ENCODE measurements at places on chromosomes 2 and 18.
A peak's percentile ranks its signal among the peaks of the same experiment; 100 is the strongest.

DNA sequence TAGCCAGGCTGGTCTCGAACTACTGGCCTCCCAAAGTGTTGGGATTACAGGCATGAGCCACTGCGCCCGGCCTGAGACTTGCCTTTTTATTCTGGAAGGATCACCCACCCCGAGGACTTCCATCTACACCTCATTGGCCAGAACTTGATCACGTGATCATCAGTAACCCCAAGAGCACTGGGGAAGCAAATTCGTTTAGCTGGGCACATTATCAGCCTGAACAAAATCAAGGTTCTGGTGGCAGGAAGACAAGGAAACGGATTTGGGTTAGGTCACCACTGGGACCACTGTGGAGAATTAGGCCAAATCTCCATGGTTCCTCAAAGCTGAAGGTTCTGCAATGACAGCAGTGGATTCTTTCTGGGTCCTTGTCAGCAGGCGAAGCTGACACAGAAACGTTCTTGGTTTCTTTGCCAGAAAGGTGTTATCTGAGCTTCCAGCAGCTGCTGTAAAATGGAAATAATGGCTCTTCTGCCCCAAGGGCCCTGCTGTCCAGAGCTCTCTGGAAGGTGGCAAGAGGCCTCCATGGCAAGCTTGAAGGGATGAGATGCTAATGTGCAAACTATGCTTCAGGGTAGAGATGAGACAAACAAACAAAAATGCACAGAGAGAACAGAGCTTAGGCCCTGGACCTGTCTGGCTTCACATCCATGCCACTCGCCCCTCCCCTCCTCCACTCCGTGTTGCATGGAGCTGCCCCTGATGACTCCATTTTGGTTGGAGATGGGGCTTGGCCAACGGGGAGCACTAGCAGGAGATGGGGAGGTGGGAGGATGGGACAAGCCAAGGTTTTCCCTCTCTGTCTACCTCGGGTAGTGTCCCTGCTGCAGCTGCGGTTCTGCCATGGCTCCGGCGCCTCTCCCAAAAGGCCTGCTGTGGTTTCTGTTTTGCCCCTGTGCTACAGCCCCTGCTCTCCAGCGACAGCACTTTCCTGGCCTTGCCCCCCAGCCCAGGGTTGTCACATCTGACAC lies 28.4 kb downstream of the TMEM177 start:
- no peak for DNase-seq

DNA sequence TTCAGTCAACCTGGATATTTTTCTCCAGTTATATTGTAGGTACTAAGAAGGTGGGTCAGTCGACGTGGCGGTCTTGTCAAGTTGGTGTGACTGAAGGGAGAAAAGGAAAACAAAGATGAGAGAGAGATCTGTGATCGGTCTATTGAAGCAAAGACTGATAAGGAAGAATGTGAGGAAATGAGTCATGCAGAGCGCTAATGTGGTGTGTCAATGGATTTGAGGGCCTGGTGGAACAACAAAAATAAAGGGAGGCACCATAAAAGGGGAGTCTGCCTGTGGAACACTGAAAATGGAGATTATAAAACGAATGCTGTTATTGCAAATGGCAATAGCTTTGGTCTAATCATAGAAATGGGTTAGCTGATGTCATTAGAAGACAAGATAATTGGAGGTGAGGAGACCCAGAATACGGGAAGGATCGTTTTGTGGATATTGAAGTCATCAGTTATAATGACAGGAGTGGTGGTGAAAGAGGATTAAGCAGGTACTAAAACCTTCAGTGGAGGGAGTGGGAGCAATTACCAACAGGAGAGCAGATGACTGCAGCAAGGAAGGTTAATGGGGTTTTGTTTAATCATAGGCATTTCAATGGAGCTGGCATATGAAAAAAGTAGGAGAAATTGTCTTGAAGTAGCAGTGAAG lies 599.1 kb upstream of the FSHR start:
- no peak for DNase-seq

DNA sequence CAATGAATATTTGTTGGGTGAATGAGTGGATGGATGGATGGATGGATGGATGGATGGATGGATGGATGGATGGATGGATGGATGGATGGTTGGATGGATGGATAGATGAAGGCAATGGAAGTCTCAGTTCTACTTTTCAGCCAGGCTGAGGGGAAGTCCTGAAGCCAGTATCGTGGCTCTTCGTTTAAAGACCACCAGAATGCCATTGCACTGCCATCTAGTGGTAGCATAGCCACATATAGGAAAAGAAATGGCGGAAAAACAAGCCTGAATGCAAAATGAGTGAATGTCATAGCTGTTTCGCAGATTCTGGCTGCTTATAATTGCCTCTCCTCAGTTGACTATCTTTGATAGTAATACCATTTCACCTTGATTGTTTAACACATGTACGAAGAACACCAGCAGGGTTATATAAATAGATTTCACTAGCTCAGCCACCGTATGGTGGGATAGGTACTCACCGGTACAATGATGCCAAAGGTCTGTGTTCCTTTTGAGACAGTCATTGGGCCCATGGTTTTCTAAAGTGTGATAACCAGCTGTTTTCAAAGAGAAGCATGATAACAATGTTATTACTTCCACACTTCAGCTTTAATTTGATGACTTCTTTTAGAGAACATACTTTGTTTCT lies 62.3 kb upstream of the GREB1L start:
- DNase-seq, result peak; percentile 5

- DNase-seq, result no peak
Measured at GRCh38 chr2:233092432-233093165, 32.5 kb downstream of the INPP5D start.

DNA sequence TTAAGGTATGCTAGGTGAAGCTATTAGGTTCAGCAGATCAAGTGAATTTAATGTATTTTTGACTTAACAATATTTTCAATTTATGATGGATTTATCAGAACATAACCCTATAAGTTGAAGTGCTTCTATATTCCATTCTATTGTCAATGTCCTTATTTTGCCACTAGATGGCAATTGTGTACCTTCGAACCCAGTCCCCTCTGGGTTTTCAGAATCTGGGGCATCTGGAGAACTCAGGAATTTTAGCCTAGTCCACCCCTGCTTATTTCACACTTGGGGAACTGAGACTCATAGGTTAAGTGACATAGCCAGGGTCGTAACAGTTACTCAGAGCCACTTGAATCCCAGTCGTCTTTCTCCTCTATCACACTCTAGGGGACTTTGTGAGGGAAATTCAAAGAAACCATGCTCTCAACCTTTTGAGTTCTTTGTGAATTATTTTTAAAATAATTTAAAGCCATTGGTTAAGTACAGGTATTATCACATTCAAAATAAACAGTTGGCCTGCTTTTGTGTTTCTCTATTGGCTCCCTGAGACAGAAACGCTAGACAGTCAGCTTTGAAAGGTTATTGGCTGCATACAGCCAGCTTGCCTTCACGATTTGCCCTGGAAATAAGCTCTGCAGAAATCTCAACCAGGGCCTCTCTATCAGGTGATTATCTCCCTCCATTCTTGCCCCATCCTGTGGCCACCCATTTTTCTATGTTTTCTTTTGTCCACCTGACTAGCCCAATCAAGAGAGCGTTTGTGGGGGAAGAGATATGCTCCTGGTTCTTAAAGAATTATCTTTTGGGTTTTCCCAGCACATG lies 145.0 kb downstream of the TTC27 start:
- no peak for DNase-seq

DNA sequence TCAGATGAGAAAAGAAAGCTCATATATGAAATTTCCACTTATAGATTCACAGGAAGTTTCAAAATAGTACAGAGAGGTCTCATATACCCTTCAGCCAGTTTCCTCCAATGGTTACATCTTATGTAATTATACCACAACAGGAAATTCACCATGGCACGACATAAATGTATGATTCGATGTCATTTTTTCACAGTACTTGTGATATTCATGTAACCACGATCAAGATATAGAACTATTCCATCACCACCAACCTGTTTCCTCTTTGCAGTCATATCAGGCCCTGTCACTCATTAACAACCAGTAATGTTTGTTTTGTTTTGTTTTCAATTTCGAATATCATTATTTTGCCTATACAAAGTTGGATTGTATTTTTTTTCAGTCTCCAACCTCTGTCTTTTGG lies 314.3 kb upstream of the POU3F3 start:
- DNase-seq, result no peak

GRCh38 chr2:69400121-69400520 lies 13.1 kb upstream of the GFPT1 start:
- no peak for DNase-seq

- DNase-seq, result no peak
Measured at GRCh38 chr2:212592695-212593094, 54.1 kb upstream of the ERBB4 start.

DNA sequence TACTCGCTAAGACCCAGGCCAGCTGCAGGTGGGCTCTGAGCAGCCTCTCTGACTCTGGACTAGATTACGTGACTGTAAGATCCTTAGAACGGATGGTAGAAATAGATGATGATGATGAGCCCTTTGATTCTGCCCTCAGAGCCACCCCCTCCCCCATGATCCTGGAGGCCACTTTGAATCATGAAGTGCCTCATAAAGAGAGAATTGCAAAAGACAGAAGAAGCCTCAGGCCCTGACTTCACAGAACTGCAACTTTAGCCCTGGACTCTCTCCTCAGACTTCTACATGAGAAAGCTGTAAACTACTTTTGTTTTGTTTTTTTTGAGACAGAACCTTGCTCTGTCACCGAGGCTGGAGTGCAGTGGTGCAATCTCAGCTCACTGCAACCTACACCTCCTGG lies 15.4 kb upstream of the TET3 start:
- no peak for DNase-seq

DNA sequence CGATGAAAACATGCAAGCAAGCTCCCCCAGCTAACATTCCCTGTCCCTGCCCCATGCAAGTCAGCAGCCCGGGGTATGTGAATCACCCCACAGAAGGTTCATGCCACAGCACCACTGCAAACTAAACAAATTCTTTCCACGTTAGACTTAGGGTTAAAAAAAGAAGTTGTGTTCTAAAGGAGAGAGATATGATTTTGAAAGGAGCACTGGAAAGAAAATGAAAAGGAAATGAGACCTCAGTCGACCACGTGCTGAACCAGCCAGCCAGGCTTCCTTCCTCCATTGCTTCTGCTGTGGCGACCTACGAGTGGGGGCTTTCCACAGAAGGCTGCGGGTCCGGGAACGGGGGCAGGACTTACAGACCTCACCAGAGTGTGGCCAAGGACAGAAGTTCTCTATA lies 52.0 kb downstream of the ARL4C start:
- no peak for DNase-seq

GRCh38 chr18:28684746-28685355 lies 507.9 kb upstream of the CDH2 start:
- no peak for DNase-seq

All from stimulated activated CD8-positive, alpha-beta memory T cell treated with anti-CD3 and anti-CD28 coated beads, Interleukin-7, amount 100 ng/mL, for 24 hours (primary cell).